ENCODE measurements at places on chromosomes 13 and 19. TPM values are rescaled to one million over a fixed set of nuclear protein-coding genes. Genes with fewer than 3 reads are reported as not detected.

BRSK1 gene
- total RNA-seq: 7.9 TPM

PCDH9 gene
- 4.2 TPM for total RNA-seq

ZNF836 gene
- total RNA-seq: 6.3 TPM

TMEM221 gene
- total RNA-seq: 0.39 TPM

NBEA gene
- total RNA-seq: 3.3 TPM

ZNF729 gene
- not detected for total RNA-seq

UPK1A gene
- 0.67 TPM for total RNA-seq

DIRAS1 gene
- total RNA-seq: 18.5 TPM

CCL25 gene
- total RNA-seq: not detected

NXNL1 gene
- not detected for total RNA-seq

CGB5 gene
- not detected for total RNA-seq

ANKRD24 gene
- 0.26 TPM for total RNA-seq

- no peak for DNase-seq
Measured at GRCh38 chr13:36377826-36378468, 31.8 kb upstream of the SPART start.

DNA sequence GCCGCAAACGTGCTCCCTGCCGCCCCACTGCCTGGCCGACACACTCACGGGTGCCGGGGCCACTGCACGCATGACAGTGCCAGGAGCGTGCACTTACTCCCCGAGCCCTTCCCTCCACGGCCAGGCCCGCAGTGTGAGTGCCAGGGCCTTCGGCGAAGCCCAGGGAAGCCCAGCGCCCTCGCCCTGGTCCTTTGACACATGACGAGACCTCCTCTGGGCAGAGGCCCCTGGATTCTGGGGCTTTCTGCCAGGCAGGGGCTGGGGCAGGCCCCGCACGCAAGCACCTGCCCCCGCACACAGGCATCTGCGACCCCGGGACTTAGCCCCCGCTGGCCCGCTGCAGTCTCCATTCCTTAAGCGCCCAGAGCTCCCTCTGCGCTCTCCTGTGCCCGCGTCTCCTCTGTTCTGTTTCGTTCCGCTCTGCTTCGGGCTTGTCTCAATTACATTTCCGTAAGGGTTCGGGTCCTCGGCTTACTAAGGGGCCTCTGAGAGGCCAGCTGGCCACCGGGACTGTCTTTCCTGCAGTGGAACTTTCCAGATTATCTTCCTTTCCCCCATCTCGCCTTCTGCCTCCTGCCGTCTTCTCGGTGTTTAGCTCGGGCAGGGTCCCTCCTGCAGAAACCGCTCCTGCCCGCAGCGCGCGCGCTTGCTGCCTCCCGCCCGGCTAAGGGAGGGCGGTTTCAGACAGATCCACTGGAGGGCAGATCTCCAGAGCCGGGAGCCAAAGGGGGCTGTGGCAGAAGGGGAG, 98.8 kb downstream of the ING1 start:
- no peak for DNase-seq

- DNase-seq: no peak
Measured at GRCh38 chr13:112951674-112952371, 17.2 kb upstream of the MCF2L start.

DNA sequence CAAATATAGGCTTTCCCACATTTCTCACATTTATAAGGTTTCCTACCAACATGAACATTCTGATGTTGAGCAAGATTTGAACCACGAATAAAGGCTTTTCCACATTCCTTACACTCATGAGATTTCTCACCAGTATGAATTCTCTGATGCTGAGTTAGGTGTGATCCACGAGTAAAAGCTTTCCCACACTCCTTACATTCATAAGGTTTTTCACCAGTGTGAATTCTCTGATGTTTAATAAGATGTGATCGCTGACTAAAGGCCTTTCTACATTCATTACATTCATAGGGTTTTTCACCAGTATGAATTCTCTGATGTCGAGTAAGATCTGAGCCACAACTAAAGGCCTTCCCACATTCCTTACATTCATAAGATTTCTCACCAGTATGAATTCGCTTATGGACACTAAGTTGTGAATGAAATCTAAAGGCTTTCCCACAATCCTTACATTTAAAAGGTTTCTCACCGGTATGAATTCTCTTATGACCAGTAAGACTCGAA, 19.0 kb downstream of the ZNF790 start:
- DNase-seq: no peak

DNA sequence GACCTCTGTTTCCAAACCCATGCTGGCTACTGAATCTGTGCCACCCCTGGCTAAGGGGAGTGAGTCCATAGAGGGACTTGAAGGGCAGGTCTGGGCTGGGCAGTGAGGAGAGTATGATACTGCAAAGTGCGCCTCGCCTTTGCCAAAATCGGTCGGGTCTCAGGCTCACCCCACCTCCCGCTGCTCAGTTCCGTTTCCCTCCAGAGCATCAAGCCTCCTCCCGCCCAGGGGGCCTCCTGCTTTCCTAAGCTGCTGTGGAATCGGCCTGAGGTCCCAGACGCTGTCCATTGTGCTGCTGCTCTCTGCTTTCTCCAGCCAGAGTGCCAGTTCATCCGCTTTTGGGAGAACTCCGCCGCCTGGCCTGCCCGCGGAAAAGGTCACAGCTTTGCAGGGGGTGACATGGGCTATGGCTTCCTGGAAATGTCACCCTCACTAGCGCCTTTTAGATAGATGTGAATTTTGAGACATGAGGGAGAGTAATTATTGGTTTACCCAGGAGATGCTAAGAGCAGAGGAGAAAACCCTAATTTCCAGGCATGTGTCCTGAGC, 1418.4 kb downstream of the UQCRFS1 start:
- DNase-seq: no peak

- DNase-seq: no peak
Measured at GRCh38 chr19:10364644-10365043, 15.7 kb downstream of the TYK2 start.

DNA sequence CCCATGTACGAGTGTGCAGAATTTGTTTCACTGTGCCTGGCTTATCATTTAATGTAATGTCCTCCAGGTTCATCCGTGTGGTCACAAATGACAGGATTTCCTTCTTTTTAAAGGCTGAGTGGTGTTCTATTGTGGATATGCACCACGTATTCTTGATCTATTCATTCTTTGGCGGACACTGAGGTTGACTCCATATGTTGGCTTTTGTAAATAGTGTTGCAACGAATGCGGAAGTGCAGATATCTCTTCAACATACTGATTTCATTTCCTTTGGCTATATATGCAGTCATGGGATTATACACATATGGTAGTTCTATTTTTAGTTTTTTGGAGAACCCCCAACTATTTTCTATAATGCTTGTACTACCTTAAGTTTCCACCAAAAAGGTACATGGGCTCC, 13.0 kb downstream of the OR7A5 start:
- DNase-seq: no peak

GRCh38 chr13:99356012-99356261, 48.7 kb upstream of the GPR183 start:
- no peak for DNase-seq

- DNase-seq: no peak
Measured at GRCh38 chr13:106566641-106567473, 1.1 kb downstream of the ARGLU1 start.

DNA sequence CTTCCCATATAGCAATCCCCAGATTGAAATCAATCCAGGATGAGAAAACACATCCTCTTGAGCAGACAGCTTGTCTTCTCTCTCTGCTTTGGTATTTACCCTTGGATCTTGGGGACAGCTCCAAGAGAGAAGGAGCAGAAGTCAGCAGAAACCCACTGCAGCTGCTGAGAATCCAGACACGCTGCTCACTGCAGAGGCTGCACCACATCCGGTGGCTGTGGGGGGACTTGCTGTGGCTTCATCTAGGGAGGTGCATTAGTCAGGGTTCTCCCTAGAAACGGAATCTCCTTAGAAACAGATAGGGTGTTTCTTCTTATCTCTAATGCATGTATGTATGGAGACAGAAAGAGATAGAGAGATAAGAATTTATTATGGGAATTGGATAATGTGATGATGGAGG, 2.7 kb downstream of the CYP4F12 start:
- DNase-seq: no peak

DNA sequence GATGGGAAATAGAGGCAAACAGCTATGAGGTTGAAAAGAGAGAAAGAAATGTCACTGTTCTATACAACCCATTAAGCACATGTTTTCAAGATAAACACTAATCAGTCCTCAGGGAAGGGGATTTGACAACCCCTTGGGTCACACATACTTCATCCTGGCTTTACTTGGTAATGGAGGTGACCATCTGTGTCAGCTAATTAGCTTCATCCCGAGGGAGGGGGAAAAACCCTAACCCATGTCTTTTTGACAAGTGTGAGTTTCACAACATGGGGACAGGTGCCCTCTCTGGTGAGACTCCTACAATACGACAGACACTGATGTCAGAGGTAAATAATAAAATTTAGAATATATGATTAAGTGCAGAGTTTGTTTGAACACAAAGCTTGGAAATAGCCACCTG, 43.1 kb downstream of the ZNF611 start:
- DNase-seq: no peak

DNA sequence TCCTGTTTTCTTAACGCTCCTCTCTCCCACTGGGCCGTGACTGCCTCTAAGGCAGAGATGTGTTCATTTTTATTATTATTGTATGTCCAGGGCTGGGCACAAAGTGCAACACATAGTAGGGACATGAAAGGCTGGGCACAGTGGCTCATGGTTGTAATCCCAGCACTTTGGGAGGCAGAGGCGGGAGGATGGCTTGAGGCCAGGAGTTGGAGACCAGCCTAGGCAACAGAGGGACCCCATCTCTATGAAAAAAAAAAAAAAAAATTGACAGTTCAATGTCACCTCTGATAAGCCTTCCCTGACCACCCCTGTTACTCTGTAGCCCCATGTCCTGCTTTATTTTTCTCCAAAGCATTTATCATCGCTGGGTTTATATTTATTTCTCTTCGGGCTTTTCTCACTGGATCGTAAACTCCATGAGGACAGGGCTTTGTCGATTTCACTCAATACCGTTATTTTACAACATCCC, 481 bp upstream of the SAE1 start:
- no peak for DNase-seq

DNA sequence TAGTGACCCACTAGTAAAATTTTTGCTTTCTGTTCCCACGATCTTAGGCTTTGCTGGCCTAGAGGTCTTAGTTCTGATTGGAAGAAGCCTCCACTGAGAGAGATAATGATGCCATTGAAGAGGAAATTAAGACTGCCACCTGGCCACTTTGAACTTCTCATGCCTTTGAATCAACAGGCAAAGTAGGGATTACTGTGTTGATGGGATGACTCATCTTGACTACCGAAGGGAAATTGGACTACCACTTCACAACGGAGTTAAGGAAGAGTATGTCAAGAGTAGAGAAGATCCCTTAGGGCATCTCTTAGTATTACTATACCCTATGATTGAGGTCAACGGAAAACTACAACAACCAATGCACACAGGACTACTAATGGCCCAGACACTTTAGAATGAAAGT, 12.7 kb upstream of the FREM2 start:
- DNase-seq: no peak

GRCh38 chr19:44644402-44645016, 799 bp downstream of the PVR start:
- DNase-seq: no peak

- DNase-seq: no peak
Measured at GRCh38 chr13:67150608-67151007, 79.5 kb downstream of the PCDH9 start.

- DNase-seq: no peak
Measured at GRCh38 chr13:40388617-40389016, 277.8 kb downstream of the FOXO1 start.

GRCh38 chr19:2524840-2525723, 49.2 kb downstream of the GADD45B start:
- DNase-seq: no peak

DNA sequence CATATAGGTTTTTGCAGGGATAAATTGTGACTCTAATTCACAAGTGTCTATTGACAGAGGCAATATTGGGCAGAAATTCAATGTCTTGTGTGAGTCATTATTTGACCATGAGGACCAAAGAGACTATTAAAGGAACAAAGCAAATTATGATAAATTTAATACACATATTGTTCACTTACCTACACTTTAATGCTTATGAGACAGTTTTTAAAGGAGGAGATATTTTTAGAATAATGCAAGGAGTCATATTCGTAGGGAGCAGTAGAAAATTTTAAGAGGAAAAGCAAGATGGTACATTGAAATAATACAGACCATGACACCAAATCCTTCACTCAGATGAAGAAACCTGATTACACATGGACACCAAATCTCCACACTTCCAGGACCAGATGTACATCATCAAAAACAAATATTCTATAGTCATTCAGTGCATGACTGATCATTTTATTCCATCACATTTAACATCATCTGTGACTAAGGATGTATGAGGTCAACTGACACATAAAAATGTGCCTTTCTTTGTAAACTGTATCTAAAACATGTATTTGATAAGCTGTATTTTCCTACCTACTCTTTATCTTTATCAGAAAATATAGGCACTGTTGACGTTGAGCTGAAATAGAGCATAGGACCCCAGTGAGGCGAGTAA, 4.2 kb upstream of the OR7A17 start:
- no peak for DNase-seq

- no peak for DNase-seq
Measured at GRCh38 chr13:51453207-51453958, 547 bp upstream of the INTS6 start.

GRCh38 chr13:79405501-79405830, 589 bp downstream of the RBM26 start:
- no peak for DNase-seq

GRCh38 chr13:66886264-66886663, 343.9 kb downstream of the PCDH9 start:
- DNase-seq: no peak

GRCh38 chr19:751501-752341, 809 bp downstream of the MISP start:
- no peak for DNase-seq

DNA sequence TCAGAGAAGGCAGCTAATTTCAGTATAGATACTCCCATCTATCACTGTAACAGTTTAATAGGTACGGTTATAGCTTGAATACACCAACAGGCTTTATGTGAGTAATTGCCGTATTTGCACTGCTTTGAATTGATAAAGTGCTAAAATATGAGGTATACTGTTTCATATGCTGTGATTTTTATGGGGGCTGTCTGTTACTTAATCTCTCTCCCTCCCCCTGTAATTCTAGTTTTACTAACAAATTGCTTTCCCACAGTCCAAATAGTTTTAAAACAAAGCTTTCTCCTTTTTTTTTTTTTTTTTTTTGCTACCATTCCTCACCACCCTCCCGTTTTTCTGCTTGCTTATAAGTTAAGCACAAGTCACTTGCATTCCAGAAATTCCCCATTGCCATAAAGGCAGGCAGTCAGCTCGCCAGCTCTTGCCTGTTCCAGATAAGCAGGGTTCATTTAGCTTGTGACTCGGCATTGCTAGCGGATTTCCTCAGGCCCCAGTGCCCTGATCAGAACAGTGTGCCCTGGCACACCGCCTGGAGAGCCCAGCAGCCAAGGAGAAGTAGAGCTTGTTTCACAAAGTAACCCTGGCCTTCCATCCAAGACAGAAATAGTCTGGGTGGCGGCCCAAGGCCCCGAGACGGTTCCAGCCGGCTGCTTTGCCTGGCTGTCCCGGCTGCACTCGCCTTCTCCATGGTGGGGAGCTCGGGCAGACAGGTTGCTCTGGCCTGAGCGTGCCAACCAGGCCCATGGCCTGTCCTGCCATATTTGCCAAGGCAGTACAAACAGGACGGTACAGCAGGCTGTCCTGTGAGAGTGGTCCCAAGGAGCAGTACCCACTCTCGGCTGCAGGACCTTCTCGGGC, 43.5 kb upstream of the NPAS1 start:
- DNase-seq: no peak

GRCh38 chr13:82147526-82147925, 1734.7 kb downstream of the SLITRK1 start:
- no peak for DNase-seq
